ENCODE measurements at places on chromosomes 16 and 17.

DNA sequence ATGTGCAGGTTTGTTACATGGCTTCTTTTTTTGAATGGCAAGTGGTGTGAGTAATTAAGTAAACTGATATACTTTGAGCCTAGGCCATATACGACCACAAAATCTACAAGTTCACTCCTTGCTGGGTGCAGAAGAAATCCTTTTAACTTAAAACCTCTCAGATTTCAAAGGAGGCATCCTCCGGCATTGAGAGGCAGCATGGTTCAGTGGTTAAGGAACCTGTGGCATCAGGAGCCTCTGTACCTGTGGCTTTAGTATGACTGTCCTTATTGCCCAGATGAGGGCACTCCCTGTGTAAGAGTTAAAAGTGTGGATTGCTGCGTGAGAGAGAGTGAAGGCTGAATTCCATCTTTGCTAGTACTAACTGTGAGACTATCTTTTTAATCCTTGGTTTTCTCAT lies 3.3 kb downstream of the NLRP1 start:
- no peak for DNase-seq

GRCh38 chr16:87701078-87701460 lies 64.7 kb downstream of the KLHDC4 start:
- DNase-seq: no peak

GRCh38 chr17:78361225-78361701 lies 1.4 kb upstream of the SOCS3 start:
- no peak for DNase-seq

DNA sequence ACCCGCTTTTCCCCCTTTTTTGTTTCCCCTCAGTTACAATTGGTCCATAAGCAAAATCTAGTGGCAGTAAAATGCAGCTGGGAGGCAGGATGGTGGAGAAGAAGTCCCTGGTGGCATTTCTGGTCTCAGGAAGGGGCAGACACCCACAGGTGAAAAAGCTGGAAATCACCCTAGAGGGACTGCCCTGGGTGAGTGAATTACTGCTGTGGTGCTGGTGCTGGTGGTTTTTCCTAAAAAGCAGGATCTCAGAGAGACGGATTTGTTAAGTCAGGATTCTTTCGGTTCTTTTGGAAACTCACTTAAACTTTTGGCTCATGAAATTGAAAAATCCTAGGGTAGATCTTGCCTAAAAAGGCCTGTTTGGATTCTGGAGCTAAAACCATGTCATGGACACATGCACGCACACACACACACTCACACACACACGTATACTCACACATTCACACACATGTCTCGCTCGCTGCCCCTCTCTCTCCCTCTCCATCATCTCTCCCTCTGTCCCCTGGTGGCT lies 65.8 kb downstream of the NKD1 start:
- no peak for DNase-seq

DNA sequence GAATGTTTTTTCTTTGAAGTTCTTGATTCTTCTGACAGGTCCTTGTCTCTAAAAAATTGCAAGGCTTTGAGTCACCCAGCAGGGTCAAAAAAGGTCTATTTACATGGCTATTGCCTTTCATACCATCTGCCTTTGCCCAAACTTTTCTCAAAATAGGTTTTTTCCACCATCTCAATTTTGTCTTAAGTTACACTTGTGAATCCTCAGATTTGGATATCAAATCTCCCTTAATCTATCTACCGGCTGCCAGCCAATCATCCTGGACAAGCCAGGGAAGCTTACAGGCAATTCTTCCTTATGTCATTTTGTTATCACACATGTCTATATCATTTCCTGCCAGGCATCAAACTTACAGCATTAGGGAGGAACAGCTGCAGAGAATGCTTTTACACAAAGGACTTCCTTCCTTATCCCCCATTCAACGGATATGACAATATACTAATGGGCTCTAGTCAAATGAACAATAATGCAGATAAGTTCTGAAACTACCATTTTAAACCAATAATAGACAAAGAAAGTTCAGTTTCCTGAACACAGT lies 104.1 kb upstream of the CORO6 start:
- no peak for DNase-seq

DNA sequence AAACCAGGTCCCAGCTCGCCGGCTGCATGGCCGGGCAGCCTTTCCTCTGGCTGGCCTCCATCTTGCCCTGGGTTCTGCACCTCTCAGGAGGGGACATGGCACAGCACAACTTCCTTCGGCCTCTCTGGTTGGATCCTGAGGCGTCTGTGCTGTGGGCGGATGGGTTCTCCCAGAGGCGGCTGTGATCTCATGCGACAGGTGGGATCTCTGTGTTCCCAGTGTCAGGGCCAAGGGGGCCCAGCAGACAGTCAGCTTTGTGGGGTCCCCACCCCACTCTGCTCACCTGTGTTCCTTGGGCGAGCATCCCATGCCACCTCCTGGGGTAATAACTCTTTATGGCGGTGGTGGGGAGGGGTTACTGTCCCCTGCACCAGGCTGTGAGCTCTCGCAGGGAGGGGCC lies 35.8 kb downstream of the FA2H start:
- DNase-seq: no peak

- DNase-seq: no peak
Measured at GRCh38 chr17:48100591-48101011, 677 bp downstream of the CBX1 start.

DNA sequence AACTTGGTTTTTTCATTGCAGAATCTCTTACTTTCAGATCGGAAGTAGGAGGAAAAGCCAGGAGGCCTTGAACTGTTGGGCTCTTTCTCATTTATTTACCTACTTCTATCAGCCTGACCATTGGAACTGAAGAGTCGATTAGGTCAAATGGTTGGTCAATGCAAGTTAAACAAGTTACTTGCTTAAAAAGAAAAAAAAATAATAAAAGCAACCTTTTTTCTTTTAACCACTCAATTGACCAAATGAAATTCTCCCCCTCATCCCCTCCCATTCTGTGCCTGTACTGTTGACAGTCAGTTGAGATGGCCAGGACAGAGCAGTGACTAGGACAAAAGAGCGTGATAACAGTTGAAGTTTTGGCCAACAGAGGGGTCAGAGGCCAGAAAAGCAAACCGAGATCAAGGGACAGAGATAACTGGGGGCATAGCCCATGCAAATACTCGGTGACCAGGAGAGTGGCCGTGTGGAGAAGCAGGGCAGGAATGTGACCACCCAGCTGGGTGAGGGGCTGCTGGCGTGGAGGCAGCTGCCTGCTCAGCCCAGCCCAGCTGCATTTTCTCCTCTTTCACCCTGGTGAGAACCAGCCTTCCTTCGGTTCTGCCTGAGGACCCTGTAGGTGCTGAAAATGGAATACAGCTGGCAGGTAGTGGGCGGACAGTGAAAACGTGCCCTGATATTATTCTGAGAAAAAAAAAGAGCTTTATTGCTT lies 72.2 kb downstream of the HS3ST3B1 start:
- DNase-seq: no peak

- DNase-seq: no peak
Measured at GRCh38 chr17:30819971-30820705, 4.4 kb downstream of the CRLF3 start.

DNA sequence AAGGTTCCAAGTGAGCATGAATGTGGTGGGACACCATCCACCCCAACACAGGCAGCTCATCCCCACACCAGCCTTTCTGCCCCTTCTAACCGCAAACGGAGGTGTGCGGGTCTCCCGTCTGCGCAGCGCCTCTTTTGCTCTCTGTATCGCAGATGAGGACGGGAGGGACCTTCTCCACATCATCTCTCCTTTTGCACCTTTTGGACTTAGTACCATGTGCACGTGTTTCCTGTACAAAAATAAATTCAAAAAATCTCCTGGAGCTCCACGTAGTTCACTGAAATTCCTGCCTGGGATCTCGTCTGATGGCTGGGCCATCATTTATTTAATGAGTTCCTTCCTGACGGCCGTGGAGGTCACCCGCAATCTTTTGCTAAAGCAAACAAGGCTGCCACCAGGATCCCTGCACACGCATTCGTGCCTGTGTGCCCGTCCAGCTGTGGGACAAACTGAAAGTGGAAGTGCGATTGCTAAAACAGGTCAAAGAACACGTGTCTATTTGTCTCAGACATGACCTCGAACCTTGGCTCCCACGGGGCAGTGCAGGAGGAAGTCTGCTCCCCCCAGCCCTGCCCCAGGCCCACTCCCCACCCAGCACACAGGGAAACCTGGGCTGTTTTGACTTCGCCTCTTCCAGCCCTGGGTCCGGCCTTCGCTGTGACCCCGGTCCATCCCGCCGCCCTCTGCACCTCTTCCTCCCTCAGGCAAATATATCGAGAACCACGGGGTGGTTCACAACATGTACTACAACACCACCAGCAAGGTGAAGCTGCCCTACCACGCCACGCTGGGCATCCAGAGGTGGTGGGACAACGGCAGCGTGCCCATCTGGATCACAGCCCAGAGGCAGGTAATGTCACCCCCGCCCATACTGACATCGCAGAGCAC lies 2.3 kb downstream of the ENPP7 start:
- no peak for DNase-seq

- DNase-seq: no peak
Measured at GRCh38 chr16:85083051-85083639, 29.1 kb downstream of the CIBAR2 start.

DNA sequence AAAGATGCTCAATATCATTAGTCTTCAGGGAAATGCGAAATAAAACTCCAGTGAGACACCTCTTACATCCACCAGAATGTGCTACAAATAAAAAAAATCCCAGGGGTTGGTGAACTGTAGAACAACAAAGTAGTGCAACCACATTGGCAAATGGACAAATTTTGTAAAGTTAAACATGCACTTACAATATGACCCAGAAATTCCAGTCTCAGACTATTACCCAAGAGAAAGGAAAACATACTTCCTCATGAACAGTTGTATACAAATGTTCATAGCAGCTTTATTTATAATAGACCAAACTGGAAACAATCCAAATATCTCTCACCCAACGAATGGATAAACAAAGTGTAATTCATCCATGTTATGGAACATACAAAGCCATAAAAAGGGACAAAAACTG lies 239.5 kb downstream of the ABCC12 start:
- DNase-seq: no peak

GRCh38 chr16:89216315-89217137 lies 977 bp upstream of the ZNF778 start:
- DNase-seq: peak; percentile 81

GRCh38 chr17:4599505-4600281 lies 15.4 kb downstream of the SMTNL2 start:
- DNase-seq: no peak

- DNase-seq: no peak
Measured at GRCh38 chr17:48253975-48254374, 146.4 kb downstream of the SNX11 start.

GRCh38 chr16:86121374-86122010 lies 222.5 kb downstream of the IRF8 start:
- no peak for DNase-seq

- peak; percentile 6 for DNase-seq
Measured at GRCh38 chr17:76872221-76872873, 4.1 kb downstream of the MGAT5B start.

Measured in stimulated activated CD4-positive, alpha-beta T cell treated with anti-CD3 and anti-CD28 coated beads, Interleukin-4, amount 100 ng/mL, for 1 hour (primary cell).